ENCODE measurements at places on chromosomes 3 and 15.

GRCh38 chr3:10160925-10161324, 3.8 kb upstream of the IRAK2 start:
- no peak for DNase-seq

GRCh38 chr3:139307601-139308555, 35.9 kb upstream of the MRPS22 start:
- no peak for DNase-seq

GRCh38 chr3:39808467-39809180, 785 bp upstream of the MYRIP start:
- DNase-seq: no peak

DNA sequence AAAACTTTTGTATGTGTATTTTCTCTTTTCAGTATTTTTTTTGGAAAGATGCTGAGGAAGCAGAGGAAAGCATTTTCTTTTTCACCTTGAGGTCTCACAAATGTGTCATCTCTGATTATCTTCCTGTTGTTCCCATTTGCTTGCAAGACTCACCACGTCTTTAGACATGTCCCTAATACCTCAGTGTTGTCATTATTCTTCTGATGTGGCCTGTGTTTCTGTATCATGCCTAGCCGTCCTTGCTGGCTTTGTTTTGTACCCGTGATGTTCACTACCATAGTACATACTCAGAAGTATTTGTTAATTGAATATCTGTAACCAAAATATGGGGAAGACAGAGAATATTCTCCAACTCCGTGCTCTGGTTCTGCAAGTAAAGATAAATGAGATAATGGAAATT, 5.0 kb upstream of the P2RY14 start:
- DNase-seq: no peak

DNA sequence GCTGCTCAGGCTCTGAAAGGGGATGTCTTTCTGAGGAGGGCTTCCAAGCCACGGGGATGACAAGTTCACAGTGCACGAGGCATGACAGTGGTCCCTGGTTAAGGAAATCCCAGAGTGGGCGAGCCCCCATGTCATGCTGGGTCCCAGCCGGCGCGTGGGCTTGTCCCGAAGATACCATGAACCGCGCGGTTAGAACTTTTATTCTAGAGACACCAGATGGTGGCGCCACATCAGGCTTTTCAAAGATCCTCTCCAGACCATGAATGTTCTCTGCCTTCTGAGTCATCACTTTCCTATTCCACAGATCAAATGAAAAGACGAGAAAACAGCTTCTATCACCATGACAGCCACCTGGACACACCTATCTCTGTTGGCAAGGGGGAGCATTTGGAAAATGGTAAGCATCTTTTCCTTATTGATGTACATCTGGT, 227.8 kb upstream of the LYSMD4 start:
- DNase-seq: no peak

- DNase-seq: no peak
Observed at GRCh38 chr15:45155739-45156138, 25.9 kb downstream of the DUOX1 start.

DNA sequence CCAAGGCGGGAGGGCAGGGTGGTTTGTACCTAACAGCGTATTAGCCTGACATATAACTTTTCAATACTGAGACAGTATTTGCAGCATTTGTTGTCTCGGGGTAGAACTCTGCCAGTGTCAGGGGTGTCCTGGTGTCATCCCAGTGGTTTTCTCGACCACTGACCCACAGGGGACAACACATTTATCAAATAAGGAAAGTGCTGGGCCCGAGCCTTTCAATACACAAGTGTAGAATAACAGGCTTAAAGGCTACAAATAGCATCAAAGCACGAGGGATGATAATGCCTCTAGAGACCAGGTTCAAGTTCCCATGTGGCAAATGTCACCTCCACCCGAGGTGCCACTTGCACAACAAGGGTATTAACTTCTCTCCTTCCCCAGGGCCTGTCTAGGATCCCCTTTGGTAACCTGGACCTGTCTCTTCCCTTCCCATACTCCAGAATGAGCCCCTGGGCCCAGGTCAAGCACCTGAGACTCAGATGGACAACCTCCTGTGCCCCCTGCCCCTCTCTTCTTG, 9.5 kb upstream of the SLC6A6 start:
- no peak for DNase-seq

DNA sequence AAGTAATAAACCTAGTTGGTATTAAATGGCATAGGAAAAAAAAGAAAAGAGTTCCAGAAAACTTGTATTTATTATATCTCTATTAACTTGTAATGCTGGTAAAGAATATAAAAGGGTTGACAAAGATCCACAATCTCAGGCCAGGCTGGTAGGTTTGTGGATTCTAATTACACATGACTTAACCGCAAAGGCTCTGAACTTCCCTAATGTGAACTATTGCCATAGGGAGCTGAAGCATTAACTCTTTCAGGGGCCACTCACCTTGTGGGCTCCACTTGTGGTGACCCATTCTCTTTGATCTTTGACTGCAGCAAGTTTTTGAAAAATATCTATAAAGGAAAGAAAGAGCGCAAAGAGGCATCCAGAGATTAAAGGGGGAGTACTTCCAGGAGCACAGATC, 58.5 kb downstream of the NEK10 start:
- DNase-seq: no peak

- no peak for DNase-seq
Observed at GRCh38 chr15:40192942-40193341, 32.1 kb downstream of the BUB1B start.

DNA sequence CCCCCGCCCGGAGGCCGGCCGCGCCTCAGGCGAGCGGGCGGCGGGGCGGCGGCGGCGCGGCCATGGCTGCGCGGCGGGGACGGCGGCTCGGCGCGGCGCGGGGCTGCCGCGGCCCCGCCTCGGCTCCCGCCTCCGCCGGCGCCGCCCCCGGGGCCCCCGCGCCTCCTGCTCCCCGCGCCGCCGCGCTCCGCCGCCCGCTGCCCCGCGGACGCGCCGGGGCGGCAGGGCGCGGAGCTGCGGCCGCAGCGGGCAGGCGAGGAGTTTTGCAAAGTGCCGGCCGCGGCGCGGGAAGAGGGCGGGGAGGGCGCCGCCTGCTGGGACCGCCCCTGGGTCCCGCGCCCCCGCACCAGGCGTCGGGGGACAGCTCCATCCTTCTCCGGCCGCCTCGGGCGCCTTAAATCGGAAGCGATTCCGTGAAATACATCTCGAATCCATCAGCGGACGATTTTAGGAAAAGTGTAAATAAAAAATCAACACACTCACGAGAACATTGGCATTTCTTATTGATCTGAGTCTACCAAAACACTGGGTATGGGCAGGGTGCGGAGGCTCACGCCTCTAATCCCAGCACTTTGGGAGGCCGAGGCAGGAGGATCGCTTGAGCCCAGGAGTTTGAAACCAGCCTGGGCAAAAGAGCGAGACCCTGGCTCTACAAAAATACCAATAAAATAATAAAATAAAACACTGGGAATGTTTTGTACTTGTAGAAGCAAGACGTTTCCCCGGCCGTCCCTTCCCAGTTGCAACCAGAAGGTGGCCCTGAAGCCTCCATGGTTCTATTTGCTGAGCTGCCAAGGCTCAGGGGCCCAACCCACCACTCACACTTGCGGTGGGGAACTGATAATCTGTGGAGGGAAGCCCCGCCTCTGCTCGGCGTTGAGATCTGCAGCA, 136.9 kb downstream of the NUP210 start:
- DNase-seq: no peak

GRCh38 chr3:98954791-98955604, 53.5 kb upstream of the DCBLD2 start:
- DNase-seq: peak; percentile 44

DNA sequence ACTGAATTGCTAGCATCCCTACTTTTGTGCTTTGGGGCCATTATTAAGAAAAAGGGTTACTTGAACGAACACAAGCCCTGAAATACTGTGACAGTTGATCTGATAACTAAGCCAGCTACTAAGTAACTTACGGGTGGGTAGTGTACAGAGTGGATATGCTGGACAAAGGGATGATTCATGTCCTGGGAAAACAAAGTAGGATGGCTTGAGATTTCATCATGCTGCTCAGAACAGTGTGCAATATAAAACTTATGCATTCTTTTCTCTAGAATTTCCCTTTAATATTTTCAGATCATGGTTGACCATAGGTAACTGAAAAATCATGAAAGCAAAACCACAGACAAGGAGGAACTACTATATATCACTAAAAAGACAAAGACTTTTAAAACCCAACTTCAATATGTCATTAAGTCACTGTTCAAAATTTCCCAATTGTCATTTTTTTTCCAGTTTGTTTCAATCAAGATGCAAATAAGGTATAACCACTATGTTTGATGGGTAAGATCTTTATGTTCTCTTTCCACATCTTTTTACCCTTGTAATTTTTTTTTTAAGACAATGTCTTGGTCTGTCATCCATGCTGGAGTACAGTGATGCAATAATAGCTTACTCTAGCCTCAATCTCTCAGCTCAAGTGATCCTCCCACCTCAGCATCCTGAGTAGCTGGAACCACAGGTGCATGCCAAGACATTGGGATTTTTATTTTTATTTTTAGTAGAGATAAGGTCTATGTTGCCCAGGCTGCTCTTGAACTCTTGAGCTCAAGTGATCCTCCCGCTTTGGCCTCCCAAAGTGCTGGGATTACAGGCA, 67.7 kb downstream of the IFT80 start:
- no peak for DNase-seq

GRCh38 chr15:29276366-29276765, 6.7 kb upstream of the NSMCE3 start:
- DNase-seq: no peak

- DNase-seq: no peak
Observed at GRCh38 chr3:135868801-135869200, 96.7 kb upstream of the PPP2R3A start.

GRCh38 chr15:90594301-90594738, 64.6 kb downstream of the CRTC3 start:
- peak; percentile 85 for DNase-seq

GRCh38 chr3:33312361-33312760, 35.1 kb downstream of the FBXL2 start:
- DNase-seq: no peak

DNA sequence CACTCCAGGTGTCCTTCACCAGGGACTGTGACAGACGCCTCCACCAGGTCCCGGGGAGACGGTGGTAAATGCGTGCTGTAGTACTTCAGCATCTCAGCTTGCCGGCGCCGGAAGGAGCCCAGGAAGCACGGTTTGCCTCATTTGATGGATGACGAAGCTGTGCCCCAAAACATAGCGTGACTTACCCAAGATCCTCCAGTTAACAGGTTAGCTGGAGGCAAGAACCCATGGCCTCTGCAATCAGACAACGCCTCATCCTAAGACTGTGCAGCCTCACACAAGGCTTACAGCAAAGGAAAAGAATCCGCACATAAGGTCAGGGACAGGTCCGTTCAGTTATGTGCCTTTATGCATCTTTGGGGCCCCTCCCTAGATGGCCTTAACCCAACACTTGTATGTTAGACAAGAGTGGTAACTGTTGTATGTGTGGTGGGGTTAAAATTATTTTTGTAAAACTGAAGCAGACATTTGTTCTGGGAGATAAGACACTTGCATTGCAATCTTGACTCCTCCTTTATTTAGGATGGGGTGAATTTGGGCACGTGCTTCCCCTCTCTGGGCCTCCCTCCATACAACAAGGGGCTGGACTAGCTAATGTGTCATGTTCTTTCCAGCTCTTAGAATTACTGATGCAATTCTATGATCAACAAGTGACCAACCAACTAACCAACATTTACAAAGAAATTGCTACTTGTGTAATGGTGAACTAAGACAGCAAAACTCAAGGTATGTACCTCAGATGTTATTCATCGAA, 39.4 kb downstream of the VGLL4 start:
- DNase-seq: no peak

DNA sequence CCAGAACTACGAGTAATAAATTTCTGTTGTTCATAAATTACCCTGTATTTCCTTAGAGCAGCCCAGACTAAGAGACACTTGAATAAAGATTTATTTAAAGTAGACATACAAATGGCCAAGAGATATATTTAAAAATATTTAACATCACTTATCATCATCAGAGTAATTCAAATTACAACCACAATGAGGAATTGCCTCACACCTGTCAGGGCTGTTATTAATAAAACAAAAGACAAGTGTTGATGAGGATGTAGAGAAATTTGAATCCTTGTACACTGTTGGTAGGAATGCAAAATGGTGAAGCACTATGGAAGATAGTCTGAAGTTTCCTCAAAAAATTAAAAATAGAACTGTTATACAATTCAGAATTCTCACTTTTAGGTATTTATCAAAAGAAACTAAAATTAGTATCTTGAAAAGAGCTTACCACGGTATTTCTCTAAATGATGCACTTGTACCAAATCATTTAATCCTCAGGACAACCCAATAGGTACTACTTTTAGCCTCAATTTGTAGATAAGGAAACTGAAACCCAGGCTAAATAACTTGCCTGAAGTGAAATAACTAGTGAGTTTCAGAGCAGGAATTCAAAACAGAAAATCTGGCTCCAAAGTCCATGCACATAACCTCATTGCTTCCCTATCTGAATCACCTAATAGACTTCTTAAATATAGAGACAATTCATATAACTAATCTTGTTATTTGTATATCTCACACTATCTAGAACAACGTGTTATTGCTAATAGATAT, 69.4 kb downstream of the ZBTB20 start:
- DNase-seq: no peak

DNA sequence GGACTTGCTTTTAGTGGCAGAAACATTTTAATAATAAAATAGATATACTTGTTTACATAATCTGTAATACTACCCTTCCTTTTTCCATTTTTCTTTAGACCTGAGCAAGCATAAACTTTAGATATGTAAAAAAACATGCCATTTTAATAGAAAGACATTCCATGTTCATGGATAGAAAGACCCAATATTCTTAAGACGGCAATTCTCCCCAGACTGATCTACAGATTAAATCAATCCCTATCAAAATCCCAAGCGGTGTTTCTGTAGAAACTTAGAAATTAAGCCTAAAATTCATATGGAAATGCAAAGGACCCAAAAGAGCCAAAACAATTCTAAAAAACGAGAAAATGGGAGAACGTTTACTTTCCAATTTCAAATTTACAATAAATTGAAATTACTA, 11.6 kb downstream of the MRPS25 start:
- no peak for DNase-seq

GRCh38 chr3:15269091-15269989, 63.0 kb downstream of the SH3BP5 start:
- peak; percentile 98 for DNase-seq

DNA sequence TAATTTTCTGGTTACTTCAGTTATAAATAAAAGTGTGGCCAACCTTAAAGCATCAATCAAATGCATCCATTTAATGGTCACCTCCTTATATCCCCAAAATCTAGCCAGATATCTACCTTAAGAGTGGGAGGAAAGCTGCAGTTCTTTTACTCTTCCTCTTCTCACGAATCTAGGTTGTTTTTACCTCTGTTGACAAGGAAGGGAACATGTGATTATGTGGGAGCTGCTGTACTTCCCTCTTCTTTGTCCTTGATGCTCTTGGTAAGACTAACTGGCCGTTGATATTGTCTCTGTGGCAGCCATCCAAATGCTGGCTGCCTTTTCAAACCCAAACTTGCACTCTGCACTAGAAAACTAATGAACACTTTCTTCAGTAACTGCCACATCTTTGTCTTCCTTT, 275.3 kb upstream of the CADM2 start:
- no peak for DNase-seq

DNA sequence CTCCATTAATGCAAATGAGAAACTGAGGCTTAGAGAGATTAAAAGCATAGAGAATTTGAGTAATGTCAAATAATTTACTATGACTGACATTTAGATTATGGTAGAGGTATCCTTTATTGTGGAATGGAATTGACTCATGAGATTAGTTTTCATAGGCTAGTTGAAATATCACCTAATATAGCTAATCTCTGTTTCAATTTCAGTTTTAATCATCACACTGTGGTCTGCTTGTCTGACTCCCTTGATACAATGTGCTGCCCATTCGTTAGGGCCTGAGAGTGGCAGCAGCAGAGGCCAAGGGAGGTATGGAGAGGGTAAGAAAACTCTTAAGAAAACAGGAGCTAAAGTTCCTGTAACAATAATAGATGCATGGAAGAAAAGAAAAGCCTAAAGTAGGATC, 13.2 kb upstream of the ZBTB20 start:
- no peak for DNase-seq

Measured in urothelium cell line (cell line).